ENCODE measurements at places on chromosomes 16 and 17.

DNA sequence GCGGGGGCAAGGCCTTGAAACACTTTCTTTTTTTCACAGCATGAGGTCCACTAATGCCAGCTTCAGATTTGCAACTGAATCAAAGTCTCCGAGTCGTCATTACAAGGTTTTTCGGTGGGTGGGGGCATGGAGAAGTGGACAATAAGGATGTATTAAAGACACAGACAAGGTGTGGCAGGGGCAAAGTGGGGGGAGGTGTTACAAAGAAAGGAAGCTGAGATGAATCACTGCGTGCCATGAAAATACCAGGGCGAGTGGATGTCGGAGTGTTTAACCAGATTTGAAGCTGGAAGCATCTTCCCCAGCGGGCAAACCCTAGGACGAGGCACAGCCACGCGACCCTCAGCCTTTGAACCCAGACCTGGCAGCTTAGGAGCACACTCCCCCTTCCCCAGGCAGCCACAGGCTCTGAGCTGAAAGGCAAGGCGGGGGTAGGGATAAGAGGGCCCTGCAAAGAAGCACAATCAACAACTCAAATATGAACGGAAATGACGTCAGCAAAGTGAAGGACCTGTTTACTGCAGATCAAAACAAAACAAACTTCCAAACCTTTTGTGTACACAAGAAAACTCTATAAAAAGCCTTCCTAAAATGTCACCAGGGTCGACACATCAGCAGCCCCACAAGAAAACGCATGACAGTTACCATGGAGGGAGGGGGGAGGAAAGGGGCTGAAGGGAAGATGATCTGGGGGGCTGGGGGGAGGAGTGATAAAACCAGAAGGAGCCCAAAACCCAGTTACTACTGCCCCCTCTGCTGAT is 5.6 kb upstream of the ZFHX3 start:
- DNase-seq, result no peak

- DNase-seq, result no peak
These were observed 69.5 kb downstream of the SREBF1 start for GRCh38 chr17:17767154-17767869.

- no peak for DNase-seq
These were observed at the start of gene PITPNM3 for GRCh38 chr17:6556121-6557039. Gene PITPNM3 (minus strand): TSS chr17:6556555. CDS start chr17:6556406, 149 bp downstream.

DNA sequence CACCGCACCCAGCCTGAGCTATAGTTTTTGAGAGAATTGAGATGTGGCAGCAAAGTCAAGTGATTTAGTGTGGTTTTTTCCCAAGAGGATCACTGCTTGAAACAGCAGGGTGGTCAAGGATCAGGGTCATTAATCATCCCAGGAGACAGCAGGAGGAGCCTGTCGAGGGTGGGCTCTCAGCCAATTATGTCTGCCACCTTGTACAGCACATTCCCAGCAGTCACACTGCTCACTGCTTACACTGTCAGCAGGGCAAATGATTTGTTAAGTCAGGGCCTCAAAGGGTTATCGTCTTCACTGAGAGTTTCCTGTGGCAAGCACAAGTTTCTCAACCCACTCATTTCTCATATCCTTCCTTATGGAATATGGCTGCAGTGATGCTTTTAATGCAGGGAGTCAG is 13.2 kb downstream of the B3GNT9 start:
- DNase-seq, result no peak

GRCh38 chr16:19085679-19086200 is 18.3 kb downstream of the COQ7 start:
- no peak for DNase-seq

DNA sequence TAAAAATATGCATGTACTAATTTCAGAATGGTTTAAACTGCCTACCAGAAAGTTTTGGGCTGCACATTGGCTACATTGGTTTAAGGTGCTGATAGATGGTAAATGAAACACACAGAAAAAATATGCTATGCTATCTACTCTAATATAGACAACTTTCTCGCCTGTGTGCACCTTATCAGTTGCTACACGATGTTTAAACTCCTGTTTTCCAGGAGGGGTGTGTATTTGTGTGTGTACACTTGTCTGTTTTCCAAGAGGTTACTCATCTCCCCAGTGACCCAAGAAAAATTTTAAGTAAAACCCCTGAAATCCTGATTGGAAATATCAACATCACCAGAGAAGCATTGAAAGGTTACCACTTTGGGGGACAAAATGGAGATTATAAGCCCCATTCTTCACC is 21.6 kb upstream of the PSMC5 start:
- no peak for DNase-seq

DNA sequence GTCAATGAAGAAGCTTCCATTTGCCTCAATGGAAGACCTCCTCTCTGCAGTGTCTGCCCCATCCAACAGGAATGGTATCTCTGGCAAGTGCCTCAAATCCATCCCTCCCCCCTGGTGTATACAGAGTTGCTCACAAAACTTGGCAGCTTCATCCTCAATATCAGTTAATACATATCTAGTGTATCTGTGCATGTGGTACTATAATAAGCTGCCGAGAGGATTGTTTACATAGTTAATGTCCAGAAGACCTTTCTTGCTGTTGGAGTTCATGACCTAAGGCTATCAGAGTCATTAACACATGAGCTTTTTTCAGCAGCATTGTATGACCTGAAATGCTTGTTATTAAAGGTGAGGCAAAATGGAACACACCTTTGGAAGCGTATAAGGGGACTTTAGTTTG is 14.0 kb upstream of the RASL10B start:
- DNase-seq, result no peak

DNA sequence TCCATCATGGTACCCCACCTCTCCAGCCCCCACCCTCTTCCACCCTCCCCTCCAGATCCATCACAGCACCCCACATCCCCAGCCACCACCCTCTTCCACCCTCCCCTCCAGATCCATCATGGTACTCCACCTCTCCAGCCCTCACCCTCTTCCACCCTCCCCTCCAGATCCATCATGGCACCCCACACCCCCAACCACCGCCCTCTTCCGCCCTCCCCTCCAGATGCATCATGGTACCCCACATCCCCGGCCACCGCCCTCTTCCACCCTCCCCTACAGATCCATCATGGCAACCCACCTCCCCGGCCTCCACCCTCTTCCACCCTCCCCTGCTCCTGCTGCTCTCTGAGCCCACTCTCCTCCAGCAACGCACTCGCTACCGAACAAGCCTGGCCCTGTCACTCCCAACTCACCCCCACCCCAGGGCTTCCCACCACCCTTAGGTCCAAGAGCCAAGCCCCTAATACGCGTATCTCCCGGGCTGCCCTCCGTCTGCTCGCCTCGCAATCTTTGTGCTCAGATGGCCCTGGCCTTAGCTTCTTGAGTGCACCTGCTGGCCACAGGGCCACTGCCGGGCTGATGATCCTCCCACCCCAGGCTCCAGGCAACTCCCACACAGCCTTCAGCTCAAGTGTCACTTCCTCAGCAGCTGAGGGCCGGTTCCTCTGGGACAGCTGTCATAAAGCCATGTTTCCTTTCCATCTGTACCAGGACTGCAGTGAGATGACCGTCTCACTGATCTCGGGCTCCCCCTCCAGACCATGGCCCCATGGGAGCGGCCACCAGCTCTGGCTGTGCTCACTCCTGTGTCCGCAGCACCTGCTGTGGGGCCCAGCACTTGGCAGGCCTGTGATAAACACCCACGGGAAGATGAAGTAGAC is 25.5 kb downstream of the KDM8 start:
- no peak for DNase-seq

GRCh38 chr16:85969591-85969990 is 70.6 kb downstream of the IRF8 start:
- no peak for DNase-seq

DNA sequence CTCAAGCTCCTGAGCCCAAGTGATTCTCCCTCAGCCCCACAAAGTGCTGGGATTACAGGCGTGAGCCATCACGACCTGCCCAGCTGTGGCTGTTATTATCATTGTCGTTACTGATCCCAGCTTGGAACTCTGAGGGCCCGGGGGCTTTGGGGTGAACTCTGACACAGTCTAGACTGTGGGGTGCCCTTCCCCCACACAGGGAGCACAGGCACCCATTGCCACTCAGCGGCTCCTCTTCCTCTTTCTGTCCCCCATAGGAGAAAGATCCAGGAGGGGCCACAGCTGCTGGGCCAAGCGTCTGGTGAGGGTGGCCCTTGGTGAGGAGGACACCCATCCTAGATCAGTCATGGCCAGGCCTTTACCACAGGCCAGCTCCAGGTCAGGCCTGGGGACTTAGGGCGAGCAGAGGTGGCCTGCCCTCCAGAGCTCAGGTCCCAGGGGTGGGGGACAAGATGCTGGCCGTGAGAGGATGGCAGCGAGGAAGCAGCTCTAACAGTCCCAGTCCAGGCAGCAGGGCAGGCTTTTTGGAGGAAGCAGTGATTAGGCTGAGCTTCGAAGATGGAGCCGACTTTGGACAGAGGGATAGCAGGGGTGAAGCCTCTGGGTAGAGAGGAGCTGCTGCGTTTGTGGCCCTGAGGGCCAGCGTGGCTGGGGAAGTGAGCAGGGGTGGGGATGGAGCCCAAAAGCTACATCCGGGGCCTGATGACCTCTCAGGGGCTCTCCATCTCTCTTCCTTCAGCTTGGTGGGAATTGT is 24.7 kb downstream of the TMEM235 start:
- no peak for DNase-seq

DNA sequence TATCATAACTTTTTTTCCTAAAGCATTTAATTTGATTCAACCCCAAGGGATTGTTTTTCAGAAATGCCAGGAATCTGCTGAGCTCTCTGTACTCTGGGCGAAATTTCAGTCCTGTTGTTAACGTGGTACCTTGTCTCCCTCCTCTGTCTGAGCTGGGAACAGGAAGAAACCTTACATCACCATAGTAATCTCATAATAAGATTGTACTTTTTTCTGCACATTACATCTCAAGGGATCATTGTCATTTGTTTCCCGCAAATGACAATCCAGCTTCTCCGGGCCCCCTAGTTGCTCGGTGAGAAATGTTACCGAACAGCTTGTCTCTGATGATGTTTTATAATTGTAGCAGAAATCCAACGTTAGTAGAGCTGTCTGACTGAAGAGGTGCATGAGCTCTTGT is 152.7 kb upstream of the ERCC4 start:
- DNase-seq, result peak; percentile 28

- DNase-seq, result no peak
These were observed 17.9 kb downstream of the NGFR start for GRCh38 chr17:49513044-49513395.

GRCh38 chr17:63966646-63967264 is 6.0 kb downstream of the SCN4A start:
- no peak for DNase-seq

- no peak for DNase-seq
These were observed 242.7 kb downstream of the KATNIP start for GRCh38 chr16:27792486-27793248.

GRCh38 chr17:68599552-68600066 is 1.6 kb downstream of the FAM20A start:
- no peak for DNase-seq

- DNase-seq, result no peak
These were observed 259.8 kb upstream of the MON1B start for GRCh38 chr16:76931186-76931585.

DNA sequence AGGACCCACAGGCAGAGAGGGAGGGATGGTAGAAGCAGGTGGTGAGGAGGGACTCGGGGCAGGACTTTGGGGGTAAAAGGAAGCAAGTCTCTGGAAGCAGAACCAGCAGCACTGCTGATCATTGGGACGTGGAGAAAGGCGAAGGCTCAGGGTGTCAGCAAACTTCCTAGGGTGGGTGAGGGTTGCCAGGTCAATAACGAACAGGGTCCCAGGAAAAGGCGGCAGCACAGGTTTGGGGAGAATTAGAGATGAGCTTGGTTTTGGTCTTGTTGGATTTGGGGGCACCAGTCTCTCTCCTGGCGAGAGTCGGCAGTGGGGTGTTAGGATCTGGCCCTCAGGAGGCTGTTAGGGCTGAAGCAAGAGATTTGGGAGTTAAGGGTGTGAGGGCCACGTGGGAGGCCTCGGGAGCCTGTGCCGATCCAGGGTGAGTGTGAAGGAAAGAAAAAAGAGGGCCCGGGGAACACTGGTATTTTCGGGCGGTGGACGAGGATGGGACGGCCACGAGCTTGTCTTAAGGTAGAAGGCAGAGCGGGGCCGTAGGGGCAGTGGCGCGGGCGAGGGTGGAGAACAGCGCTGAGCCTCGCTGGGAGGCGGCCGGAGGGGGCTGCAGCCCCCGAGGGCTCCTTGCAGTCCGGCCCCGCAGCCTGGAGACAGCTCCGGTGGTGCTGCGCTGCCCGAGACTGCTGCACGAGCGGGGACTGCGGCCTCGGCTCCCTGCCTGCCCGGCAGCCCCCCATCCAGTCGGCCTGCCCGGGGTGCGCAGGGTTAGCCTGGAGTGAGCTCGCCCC is 765 bp upstream of the ADORA2B start:
- no peak for DNase-seq

DNA sequence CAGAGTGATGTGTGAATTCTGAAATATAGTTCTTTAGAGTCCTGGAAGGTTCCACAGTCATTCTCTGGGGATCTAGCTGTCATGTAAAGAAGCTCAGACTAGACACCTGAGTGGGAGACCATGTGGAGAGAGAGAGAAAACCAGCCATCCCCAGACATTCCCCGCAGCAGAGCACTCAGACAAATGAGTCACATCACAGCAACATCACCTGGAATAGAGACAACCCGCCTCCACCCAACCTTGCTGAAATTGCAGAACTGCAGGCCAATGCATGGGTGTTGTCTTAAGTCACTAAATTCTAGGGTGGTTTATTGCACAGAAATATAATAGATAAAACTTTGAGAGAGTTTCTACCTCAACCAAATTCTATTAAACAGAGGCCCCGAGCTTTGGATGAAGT is 392.0 kb upstream of the DYNLRB2 start:
- no peak for DNase-seq

GRCh38 chr17:6162216-6162615 is 92.0 kb downstream of the WSCD1 start:
- peak; percentile 36 for DNase-seq

DNA sequence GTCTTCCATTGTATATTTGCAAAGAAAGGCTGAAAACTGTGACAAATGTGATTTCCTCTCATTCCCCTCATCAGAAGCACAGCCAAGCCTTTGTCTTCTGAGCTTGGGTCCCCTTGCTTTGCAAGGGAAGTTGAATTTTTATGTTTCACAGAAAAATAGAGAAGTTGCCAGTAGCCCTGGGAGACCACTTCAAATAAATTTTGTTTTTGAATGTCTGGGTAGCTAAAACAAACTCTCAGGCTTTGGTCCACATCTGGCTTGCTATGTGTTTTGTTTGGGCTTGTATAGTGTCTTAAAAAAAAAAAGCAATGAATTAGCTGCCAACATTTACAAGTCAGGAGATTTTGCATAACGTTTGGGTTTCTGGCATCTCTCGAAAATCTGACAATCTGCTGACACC is 24.1 kb downstream of the PIK3R6 start:
- no peak for DNase-seq

DNA sequence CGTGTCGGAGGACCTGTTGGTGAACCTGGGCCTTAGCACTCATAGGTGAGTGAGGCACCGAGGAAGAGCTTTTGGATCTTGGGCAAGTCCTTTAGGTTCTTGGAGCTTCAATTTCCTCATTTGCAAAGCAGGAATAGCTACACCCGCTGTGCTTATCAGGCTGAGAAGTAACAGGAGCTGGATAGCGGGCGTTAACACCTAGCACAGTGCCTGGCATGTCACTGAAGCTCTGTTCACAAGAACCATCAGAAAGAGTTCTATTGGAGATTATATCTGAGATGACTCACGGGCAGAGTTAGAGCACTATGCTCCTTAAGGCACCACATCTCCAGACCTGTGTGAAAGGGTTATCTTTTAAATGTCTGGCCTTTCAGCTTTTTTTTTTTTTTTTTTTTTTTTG is 12.8 kb downstream of the MEOX1 start:
- no peak for DNase-seq

GRCh38 chr16:85475233-85475632 is 137.9 kb upstream of the GSE1 start:
- DNase-seq, result no peak

Data from NT2/D1 (cell line).